ENCODE measurements at places on chromosomes 12 and 14. TPM values are rescaled to one million over a fixed set of nuclear protein-coding genes. Genes with fewer than 3 reads are reported as not detected.

The RNASE7 gene
- not detected for total RNA-seq

The KRT6C gene
- total RNA-seq = not detected

The CBLN3 gene
- 6.0 TPM for total RNA-seq

The A2M gene
- not detected for total RNA-seq

- no peak for DNase-seq
Observed at GRCh38 chr12:90209029-90209428, 500.4 kb upstream of the ATP2B1 start.

Data from T-helper 17 cell (primary cell).